Activated CD4-positive, alpha-beta T cell treated with anti-CD3 and anti-CD28 coated beads, Interleukin-10, Interleukin-2, amounts not matched to agents 100 ng/mL and 50 ng/mL, durations not matched to agents 16 hours and 8 hours (primary cell): ENCODE measurements at places on chromosomes 13 and 19.

DNA sequence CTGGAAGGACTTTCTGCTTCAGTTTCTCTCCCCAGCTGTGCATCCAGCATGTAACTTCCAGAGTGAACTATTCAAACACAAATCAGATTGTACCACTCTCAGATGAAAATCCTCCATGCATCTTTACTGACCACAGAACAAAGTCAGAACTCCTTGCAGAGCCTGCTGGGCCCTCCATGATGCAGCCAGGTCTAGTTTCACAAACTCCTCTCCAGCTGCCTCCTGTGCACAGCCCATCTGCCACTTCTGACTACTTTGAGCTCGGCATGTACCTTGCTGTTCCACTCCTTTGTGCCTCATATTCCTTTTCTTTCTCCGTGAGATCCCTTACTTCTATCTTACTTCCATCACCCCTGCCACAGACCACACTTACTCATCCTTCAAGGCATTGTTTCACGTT is 31.4 kb downstream of the NALCN start:
- DNase-seq: no peak

DNA sequence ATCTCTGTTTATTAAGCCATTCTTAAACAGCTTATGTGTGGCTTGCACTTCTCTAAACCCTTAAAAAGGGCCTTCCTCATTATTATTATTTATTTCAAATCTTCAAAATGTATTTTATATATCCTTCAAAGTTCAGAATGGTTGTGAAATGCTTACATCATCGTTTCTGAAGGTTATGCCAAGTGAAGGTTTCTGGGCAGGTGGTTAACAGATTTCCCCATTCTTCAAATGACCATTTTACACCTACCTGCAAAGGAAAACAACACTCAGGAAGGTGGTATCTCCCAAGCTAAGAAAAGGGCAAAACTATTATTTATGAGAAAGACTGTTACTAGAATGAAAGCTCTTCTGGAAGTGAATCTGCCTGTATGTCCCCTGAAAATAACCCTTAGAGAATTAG is 191.6 kb downstream of the SHISA2 start:
- DNase-seq: no peak

GRCh38 chr19:50837300-50837699 is 3.9 kb upstream of the KLK15 start:
- no peak for DNase-seq

DNA sequence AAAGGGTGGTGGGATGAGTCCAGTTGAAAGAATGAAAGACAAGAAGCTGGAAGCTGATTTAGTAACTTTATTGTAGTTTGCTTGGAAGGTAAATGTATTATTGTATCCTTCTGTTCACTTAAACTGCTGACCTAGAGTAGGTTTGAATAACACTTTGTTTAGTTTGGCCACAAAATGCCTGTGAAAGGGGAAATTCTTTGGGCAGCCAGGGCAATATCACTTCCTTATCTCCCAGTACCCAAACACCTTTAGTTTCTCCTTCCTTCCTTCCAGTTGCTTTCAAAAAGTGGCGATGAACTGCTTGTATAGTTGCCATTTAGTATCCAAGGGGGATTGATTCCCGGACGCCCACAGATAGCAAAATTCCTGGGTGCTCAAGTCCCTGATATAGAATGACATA is 120.1 kb downstream of the PAN3 start:
- no peak for DNase-seq

GRCh38 chr13:112136095-112136494 is 69.1 kb downstream of the SOX1 start:
- no peak for DNase-seq

GRCh38 chr13:46086985-46087384 is 17.8 kb downstream of the CPB2 start:
- DNase-seq: no peak

DNA sequence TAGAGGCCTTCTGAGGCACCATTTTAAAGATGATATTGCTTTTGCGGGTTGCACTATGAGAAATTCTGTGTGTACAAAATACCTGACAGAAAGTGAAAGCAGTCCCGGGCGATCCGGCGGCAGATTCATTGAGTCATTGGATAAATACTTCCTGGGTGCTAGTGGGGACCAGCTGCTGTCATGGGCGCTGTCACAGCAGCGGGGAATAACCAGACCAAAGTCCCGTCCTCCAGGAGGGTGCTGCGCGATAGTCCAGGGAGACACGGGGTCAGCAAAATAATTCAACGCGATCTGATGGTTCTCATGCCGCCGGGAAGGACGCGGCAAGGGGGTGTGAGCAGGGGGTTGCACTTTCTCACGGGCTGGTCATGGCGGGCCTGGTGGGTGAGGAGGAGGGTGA is 13.5 kb downstream of the ZFR2 start:
- no peak for DNase-seq

- no peak for DNase-seq
Measured at GRCh38 chr19:49205114-49205513, 47.5 kb downstream of the TRPM4 start.

DNA sequence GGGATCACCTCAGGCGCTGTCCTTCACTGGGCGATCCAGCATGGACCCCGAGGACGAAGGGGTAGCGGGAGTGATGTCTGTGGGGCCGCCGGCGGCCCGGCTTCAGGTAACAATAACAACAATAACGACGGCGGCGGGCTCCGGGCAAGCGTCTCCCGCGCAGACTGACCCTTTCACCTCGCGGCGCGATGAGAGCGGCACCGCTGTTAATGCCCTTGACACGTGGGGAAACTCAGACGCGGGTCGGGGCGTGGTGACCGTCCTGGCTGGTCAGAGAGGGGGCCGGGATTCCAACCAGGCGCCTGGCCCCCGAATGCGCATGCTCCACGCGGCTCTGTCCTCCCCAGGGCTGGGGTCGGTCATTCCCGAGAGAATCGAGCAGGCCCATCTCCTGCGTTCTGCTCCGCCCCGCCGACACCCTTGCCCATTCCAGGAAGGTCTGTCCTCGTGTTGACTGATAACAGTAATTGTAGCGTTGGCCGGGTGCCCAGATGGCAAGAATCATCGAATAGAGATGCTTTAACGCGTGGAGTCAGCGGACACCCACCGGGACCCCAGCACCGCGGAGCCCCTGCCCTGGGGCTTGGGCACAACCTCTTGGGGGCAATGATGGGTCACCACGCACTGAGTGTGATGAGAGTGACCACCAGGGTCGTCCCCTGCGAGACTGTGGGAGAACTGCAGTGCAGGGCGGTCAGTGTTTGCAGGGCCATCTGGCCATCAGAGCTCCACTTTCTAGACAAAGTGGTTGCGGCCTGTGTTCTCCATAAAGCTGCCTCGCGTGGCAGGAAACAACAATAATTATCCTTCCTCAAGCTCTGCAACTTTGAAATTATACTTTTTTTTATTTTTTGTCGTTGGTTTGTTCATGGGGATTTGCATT is 528 bp downstream of the ZNF8 start:
- peak; percentile 54 for DNase-seq

- no peak for DNase-seq
Measured at GRCh38 chr13:94031609-94032008, 447.9 kb downstream of the DCT start.

GRCh38 chr19:19738564-19738963 is 5.7 kb upstream of the ZNF14 start:
- DNase-seq: no peak

- DNase-seq: no peak
Measured at GRCh38 chr13:113853518-113854237, 10.2 kb downstream of the GAS6 start.

DNA sequence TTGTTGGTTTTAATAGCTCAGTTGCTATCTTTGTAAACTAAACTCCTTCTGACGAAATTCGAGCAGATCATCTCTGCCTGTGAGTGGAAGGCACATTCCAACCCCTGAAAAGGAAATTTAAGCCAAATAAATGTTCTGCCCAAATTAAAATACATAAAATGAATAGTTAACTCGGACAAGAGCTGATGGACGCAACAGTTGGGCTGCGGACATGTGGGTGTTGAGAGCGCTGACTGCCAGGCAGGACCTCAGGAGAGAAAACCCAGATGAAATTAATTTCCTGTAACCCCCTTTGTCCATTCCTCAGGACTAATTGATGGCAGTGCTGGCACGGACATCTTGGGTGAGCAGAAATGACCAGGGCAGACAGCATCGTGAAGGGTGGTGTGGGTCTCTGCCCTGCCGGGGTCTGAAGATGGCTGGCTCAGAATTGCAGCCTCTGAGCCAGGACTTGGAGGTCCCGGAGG is 86.5 kb downstream of the TSHZ3 start:
- no peak for DNase-seq

DNA sequence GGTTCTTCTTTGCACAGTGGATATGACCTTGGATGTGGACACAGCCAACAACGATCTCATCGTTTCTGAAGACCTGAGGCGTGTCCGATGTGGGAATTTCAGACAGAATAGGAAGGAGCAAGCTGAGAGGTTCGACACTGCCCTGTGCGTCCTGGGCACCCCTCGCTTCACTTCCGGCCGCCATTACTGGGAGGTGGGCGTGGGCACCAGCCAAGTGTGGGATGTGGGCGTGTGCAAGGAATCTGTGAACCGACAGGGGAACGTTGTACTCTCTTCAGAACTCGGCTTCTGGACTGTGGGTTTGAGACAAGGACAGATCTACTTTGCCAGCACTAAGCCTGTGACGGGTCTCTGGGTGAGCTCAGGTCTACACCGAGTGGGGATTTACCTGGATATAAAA is 9.4 kb downstream of the RFPL4AL1 start:
- DNase-seq: no peak

GRCh38 chr19:33192010-33192409 is 2.1 kb upstream of the LRP3 start:
- DNase-seq: no peak

DNA sequence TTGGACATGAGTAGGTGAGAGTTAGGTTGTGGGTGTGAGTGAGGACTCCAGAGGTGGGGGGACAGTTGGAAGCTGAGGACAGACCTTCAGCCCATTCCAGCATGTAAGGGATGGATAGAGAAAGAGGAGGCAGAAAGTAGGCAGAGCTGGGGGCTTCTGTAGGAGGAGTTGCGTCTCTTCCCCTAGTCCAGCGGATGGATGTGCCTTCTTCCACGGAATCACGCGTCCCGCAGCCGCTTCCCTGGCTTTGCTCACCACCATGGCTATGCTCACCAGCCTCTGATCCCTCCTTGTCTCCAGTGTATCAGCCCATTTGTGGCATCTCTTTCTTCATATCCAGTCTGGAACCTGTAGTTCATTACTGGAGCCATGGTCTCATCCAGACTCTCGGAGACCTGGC is 5.6 kb downstream of the UBAC2 start:
- no peak for DNase-seq

- DNase-seq: no peak
Measured at GRCh38 chr19:4717191-4717965, 6.3 kb downstream of the DPP9 start.

- DNase-seq: peak; percentile 16
Measured at GRCh38 chr19:45577111-45577905, 7.3 kb downstream of the OPA3 start.

DNA sequence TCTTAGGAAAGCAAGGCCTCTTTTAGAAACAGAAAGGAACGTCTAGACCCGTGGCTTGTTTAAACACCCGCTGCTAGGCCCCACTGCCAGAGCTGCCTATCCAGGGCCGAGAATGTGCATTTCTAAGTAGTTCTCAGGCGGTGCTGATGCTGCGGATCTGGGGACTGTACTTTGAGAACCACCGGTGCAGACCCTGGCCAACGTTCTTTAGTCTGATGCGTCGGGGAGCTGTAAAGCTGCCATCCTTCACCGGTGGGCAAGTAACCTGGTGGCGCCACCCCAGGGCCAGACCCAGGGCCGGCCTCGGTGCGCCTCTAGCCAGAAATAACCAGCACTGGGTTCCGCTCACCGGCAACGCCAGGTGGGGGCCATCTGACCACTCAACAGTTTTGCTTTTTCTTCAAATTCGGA is 47.1 kb downstream of the TGDS start:
- no peak for DNase-seq

DNA sequence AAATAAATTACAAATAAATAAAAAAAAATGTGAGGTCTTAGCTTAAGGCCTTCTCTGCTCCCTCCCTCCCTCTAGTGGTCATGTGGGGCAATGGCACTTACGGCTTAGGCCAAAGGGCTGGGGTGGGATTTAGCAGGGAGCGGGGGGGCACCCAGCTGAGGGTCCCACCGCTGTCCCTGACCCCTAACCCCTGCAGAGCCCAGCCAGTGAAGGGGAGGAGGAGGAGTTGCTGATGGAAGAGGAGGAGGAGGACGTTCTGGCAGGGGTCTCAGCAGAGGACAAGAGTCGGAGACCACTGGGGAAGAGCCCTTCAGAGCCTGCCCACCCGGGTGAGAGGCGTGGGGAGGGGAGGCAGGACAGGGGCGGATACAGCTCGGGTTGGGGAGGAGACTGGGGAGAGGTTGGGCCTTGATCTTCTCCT is 9.3 kb downstream of the MPND start:
- peak; percentile 66 for DNase-seq

- DNase-seq: peak; percentile 61
Measured at GRCh38 chr13:99980201-99980823, 1.3 kb upstream of the ZIC2 start.

- no peak for DNase-seq
Measured at GRCh38 chr19:42419309-42419708, 7.9 kb downstream of the LIPE start.

DNA sequence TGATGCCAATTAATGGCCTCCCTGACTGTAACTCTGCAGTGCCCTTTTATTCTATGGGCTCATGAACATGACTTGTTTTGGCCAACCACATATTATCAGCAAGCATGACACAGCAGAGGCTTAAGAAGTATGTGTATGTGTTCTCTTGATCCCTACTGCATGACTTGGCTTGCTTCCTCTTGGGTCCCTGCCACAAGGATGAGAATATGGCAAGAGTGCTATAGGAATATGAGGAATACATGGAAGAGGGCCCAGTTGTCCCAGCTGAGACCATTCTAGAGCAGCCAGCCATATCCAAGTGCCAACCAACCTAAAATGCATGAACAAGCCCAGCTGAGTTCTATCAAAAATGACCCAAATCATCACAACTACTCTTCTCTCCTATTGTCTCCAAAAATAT is 576.7 kb upstream of the PCDH9 start:
- no peak for DNase-seq

DNA sequence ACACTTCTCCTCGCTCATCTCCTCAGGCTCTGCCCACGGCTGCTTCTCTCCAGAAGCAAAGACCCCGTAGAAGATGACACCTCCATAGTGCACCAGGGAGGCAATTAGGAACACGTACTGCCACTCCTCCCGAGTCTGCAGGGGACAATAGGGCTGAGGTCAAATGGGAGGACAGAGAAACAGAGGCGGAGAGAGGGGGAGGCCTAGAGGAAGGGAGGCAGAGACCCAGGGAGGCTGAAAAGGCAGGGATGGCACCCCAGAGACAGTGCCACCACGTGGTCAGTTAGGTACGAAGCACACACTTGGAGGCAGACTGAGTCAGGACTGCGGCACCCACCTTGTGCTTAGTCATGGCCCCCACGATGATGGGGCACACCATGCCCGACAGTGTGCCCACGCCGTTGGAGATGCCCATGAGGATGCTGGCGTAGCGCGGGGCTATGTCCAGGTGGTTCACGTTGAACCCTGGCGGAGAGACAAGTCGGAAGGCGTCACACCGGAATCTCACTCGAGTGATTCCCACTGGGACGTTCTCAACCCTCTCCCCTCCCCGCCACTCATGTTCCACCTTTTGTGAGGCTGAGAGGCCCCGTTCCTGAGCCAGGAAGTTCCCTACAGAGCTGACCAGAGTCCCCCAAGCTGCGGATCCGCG is 5.6 kb downstream of the GFY start:
- DNase-seq: peak; percentile 40

- DNase-seq: no peak
Measured at GRCh38 chr13:83125791-83126190, 756.5 kb downstream of the SLITRK1 start.
